A549 (cell line): ENCODE measurements at places on chromosomes 13 and 19.

GRCh38 chr13:83151308-83151660 is 731.0 kb downstream of the SLITRK1 start:
- DNase-seq = no peak

- DNase-seq = no peak
Measured at GRCh38 chr13:111590796-111591195, 270.4 kb downstream of the TEX29 start.

GRCh38 chr19:5131506-5132205 is 162.7 kb downstream of the KDM4B start:
- no peak for DNase-seq

DNA sequence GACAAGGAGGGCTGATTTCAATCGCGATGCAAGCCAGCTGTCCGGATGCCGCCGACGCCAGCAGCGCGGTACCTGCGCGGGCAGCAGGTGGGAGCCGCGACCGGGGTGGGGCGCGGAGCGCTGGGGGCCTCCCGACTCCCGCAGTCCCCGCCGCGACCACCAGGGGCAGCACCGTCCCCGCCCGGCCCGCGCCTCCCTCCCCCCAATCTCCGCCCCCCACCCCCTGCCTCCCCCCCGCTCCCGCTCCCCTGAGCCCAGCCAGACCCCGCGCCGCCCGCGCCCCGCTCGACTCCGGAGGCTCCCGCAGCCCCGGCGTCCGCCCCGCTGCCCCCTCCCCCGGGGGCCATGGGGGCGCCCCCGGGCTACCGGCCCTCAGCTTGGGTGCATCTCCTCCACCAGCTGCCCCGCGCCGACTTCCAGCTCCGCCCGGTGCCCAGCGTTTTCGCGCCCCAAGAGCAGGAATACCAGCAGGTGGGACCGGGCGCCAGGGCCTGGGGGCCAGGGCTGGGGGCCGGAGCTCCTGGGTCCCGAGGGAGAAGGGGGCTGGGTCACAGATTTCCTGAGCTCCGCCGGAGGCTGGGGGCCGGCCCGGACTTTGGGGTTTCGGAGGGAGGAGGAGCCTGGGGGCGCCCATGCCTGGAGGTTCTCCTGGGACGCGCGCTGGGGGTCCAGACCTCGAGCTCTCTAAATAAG is at the start of gene TTYH1:
Gene TTYH1 (plus strand): TSS at position 257 of the 693 bp plus-strand sequence. CDS start 89 bp downstream, at position 346.
- DNase-seq = no peak

- DNase-seq = no peak
Measured at GRCh38 chr13:45333251-45333976, 7.6 kb downstream of the TPT1 start.

DNA sequence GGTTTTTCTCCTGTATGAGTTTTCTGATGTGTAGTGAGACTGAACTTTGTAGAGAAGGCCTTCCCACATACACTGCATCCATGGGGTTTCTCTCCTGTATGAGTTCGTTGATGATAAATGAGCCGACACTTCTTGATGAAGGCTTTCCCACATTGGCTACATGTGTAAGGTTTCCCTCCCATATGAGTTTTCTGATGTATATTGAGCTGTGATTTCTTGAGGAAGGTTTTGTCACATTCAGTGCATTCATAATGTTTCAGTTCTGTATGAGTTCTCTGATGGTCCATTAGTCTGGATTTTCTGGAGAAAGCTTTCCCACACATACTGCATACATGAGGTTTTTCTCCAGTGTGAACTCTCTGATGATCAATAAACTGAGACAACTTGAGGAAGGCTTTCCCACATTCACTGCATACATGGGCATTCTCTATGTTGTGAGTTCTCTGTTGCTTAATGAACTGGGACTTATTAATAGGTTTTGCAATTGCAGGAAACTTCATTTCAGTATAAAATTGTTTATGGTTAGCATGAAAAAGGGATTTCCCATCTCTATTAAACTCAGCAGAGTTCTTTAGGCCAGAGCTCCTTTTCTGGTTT is 7.5 kb upstream of the ZNF350 start:
- no peak for DNase-seq
